ENCODE measurements at places on chromosomes 4 and X. TPM values are rescaled to one million over a fixed set of nuclear protein-coding genes. Genes with fewer than 3 reads are reported as not detected.

FAT4 gene
- 2.8 TPM for total RNA-seq

CUL4B gene
- total RNA-seq: 17.7 TPM

RAB41 gene
- not detected for total RNA-seq

GRCh38 chrX:19552793-19553192 is 37.5 kb upstream of the MAP3K15 start:
- no peak for DNase-seq
- no peak overlapping the region for H3K4me3 ChIP-seq
- H3K36me3 ChIP-seq: no peaks in the 10 kb centered on the region
- no peaks in the 10 kb centered on the region for H3K4me1 ChIP-seq

- no peak for DNase-seq
- H3K36me3 ChIP-seq: no peaks in the 10 kb centered on the region
- no peaks in the 10 kb centered on the region for H3K4me1 ChIP-seq
- H3K4me3 ChIP-seq: no peak overlapping the region
- no peaks in the 10 kb centered on the region for H3K27me3 ChIP-seq
- no peak overlapping the region for H3K27ac ChIP-seq
Measured at GRCh38 chr4:120673696-120674095, 248.8 kb downstream of the PRDM5 start.
